Activated CD4-positive, CD25-positive, alpha-beta regulatory T cell treated with anti-CD3 and anti-CD28 coated beads, Interleukin-2, amount 50 U/mL, for 16 hours (primary cell): ENCODE measurements at places on chromosomes 7 and 10.

DNA sequence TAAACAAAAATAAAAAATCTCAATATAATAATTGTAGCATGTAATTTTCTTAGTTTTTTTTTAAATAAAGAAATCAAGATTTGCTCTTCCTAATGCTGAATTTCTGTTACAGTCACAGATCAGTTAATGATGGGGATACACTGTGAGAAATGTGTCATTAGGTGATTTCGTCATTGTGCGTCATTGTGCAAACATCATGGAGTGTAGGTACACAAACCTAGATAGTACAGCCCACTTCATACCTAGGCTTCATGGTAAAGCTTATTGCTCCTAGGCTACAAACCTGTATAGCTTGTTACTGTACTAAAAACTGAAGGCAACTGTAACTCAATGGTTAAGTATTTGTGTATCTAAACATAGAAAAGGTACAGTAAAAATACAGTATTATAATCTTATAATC lies 74.4 kb upstream of the LSM8 start:
- no peak for DNase-seq

DNA sequence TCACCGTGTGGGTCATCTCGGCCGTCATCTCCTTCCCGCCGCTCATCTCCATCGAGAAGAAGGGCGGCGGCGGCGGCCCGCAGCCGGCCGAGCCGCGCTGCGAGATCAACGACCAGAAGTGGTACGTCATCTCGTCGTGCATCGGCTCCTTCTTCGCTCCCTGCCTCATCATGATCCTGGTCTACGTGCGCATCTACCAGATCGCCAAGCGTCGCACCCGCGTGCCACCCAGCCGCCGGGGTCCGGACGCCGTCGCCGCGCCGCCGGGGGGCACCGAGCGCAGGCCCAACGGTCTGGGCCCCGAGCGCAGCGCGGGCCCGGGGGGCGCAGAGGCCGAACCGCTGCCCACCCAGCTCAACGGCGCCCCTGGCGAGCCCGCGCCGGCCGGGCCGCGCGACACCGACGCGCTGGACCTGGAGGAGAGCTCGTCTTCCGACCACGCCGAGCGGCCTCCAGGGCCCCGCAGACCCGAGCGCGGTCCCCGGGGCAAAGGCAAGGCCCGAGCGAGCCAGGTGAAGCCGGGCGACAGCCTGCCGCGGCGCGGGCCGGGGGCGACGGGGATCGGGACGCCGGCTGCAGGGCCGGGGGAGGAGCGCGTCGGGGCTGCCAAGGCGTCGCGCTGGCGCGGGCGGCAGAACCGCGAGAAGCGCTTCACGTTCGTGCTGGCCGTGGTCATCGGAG lies 1.8 kb downstream of the ADRA2A start:
- DNase-seq, result no peak

DNA sequence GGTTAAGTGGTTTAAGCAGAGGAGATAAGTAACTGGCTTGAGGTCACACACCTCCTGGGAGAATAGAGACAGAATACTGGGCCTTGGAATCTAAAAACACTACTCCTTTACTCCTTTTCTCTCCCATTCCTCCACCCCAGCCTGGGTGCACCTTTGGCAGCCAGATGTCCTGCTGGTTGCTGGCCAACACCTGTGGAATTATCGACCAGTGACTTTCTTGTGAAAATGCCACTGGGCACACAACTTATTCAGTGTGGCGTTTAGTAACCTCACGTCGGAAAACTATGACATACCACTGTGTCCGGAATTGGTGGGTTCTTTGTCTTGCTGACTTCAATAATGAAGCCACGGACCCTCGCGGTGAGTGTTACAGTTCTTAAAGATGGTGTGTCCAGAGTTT lies 26.4 kb downstream of the RNF133 start:
- no peak for DNase-seq

DNA sequence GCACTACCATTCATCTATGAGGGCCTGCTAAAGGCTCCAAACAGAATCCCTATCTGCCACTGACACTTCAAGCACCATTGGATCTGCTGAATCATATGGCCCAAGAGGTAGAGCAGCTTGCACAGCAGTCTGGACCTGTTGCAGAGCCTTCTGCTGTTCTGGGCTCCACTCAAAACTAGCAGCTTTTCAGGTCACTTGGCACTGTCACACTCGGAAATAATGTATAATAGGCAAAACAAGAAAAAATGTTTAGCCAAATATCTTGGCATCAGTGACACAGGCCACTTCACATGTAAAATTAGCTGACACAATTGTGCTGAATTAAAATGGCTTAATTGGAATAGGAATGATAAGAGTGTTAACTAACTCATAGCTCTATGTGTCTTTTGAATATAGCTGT lies 1182.9 kb upstream of the LRRTM3 start:
- DNase-seq, result no peak

- DNase-seq, result no peak
Observed at GRCh38 chr10:96719850-96720421, 378 bp downstream of the PIK3AP1 start.

DNA sequence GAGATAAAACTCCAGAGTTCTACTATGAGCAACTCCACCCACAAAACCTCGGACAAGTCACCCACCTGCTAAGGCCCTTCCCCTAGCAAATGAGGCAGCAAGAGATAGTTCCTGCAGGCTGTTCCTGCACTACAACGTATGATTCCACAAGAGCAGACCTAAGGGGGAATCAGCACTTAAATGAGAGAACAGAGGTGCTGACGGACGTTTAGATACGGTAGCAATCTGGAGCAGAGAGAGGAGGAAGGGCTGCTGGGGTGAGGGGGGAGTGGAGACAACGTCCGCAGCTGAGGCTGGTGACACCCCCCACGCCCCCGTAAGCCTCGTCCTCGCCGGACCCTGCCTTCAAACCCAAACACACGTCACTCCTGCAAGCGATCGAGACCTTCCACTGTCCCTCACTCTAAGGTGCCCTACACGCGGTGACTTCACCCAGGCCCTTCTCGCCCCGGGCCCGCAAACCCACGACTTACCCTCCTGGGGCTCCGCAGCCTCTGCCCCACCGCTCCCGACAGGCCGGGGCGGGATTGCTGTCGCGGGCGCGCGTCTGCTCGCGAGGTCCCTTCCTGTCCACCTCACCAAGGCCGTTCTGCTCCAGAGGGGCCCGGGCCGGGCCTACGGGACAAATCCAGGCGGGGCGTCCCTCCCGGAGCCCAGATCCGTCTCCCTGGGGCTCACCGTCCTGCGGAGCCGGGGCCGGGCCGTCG lies 635 bp downstream of the ZNF12 start:
- DNase-seq, result no peak

- no peak for DNase-seq
Observed at GRCh38 chr10:108990441-108990840, 932.9 kb downstream of the XPNPEP1 start.

DNA sequence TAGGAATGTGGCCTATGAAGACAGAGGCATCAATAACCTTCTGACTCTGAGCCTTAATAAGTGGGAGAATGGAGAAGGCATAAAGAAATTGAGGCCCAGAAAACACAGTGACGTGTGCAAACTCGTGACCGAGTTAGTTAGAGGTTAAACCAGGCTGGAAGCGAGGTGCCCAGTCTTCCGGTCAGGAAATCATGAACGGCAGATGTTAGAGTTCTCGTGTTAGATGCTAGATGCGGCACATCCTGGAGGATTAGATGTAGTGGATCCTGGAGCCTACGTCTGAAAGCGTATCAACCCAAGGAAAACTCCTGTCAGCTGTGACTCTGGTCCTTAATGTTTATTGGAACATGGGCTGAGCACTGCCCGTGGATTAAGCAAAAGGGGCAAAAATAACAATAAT lies 275.9 kb downstream of the TCF7L2 start:
- DNase-seq, result no peak

GRCh38 chr10:130230611-130231010 lies 94.4 kb downstream of the GLRX3 start:
- DNase-seq, result no peak

GRCh38 chr10:86699541-86699940 lies 31.2 kb downstream of the LDB3 start:
- DNase-seq, result no peak

DNA sequence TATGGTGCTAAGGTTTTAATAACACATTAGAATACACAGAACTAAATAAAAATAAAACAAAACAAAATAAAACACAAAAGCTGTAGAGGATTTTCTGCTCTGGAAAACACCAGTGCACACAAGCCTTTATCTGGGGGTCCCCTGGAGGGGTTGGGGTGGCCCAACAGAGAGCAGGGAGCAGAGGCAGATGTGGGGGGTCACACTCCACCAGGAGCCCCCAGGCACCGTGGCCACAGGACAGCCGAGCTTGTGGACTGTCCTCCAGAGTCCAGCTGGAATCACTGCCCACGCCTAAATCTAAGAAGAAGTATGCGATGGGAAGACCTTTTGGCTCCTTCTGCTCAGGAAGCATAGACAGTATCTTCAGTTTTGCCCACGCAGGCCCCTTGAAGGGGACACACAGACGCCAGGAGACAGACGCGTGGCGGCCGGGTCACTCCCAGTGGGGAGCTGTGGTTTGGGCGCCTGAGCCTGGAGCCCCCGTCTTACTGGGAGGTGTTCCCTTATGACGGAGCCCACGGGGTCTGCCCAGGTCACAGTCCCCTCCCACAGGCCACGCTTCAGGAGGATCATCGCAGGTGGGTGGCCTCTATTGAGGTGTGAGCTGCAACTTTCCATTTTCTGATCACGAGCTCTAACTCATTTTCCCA lies 595.0 kb downstream of the PTPRN2 start:
- no peak for DNase-seq

DNA sequence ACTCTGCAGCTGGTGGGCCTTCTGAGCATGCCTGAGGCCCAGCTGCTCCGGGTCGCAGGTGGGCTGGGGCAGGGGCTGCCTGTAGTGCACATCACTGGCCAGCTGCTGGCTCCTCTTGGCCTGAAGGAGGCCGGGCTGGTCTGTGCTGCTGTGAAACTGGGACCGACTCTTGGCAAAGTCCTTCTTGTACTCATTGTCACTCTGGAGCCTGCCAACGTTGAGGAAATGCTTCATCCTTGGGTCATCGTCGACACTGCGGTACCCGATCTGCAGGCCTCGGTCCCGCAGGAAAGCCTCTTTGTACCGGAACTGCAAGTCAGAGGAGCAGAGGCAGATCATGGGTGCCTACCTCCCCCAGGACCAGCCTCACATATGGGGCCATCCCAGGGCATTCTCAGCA lies 37.7 kb downstream of the HABP2 start:
- DNase-seq, result no peak

DNA sequence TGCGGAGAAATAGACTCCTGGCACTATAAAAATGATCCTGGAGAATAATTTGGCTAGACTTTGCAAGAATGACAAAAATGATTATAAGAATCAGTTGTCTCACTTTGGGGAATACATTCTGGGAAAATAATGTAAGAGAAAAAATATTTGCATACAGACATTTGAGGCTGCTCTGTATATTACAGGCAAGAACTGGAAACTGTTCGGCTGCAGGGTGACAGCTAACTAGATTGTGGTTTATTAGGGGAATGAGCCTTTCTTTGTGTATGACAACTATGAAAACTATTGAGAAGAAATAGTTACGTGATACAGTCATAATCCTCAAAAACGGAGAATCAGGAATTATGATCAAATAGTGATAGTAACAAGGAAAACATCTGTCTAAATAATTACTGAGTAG lies 8.6 kb downstream of the TRIM56 start:
- DNase-seq, result no peak

- no peak for DNase-seq
Observed at GRCh38 chr7:22025983-22026382, 80.3 kb upstream of the CDCA7L start.

DNA sequence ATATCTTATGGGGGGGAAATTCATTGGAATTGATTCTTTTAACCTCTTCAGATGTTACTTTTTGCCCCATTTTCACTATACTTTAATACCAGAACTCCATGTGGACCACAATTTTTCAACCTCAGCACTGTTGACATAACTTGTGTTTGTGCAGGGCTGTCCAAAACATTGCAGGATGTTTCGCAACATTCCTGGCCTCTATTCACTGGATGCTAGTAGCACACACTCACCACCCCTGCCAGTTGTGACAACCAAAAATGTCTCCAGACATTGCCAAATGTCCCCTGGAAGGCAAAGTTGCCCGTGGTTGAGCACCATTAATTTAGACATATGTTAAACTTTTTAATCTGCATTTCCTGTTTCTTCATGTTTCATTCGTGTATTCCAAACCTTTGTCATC lies 234.7 kb downstream of the GFRA1 start:
- no peak for DNase-seq

DNA sequence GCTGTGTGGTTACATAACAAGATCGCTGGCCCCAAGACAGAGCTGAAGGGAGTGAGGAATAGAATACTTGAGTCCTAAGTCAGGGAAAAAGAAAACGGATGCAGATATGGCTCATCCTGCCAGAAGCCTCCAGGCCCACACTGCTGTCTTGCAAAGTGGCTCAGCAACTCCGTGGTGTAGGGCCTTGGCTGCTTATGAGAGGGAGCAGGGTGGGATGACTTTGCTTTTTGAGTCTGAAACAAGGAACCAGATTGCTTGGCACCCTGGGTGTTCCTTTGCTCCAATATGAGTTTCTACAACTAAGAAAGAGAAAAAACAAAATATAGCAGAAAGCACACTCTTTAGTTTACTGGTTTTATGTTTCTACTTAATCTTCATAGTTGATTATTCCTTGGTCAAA lies 193.8 kb upstream of the WDR11 start:
- DNase-seq, result no peak

DNA sequence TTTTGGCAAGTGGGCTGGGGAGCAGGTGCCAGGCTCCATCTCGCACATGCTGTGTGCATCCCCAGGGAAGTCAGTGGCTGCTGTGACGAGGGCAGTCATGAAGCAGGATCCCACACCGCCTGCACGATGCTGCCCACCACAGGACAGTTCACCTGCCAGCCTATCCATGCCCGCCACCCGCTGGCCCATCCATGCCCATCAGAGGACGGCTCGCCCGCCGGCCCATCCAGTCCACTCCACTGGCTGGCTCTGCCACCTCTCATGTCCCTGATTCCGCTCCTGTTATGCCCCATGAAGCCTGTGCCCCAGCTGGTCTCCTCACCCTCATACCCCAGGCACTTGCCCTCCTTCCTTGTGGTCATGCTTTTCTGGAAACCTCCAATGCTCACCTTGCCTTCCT lies 18.2 kb upstream of the INMT start:
- DNase-seq, result no peak

GRCh38 chr10:88288320-88289059 lies 294.6 kb downstream of the RNLS start:
- no peak for DNase-seq

GRCh38 chr7:95101422-95101821 lies 194.0 kb downstream of the PPP1R9A start:
- no peak for DNase-seq

GRCh38 chr7:36088966-36089365 lies 64.1 kb upstream of the EEPD1 start:
- no peak for DNase-seq
